ENCODE measurements at places on chromosomes 1 and 21.
A peak's percentile ranks its signal among the peaks of the same experiment; 100 is the strongest.

GRCh38 chr1:38014171-38014570, 1.6 kb downstream of the UTP11 start:
- no peak for DNase-seq

- DNase-seq, result no peak
These were observed 235.3 kb downstream of the TOMM20 start for GRCh38 chr1:234893359-234893724.

DNA sequence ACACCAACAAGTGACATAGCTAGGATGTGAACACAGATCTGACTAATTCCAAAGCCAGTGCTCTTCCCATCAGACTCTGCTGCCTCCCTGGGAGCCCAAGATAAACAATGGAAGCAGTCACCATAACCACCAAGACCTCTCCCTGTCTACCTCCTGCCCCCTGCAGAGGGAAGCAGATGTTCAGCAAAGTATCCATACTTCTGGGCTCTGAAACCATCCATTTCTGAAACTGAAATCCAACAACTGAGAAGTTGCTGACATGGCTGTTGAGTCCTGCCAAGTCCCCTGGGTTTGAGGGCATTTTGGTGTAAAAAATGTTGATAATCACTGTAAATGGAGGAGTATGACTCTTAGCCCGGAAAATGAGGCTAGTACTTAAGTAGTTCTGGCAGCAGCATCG, 102.1 kb downstream of the TYW3 start:
- DNase-seq, result no peak

GRCh38 chr21:40797891-40798290, 49.1 kb downstream of the DSCAM start:
- no peak for DNase-seq

- no peak for DNase-seq
These were observed 9.1 kb downstream of the VANGL2 start for GRCh38 chr1:160409486-160409885.

DNA sequence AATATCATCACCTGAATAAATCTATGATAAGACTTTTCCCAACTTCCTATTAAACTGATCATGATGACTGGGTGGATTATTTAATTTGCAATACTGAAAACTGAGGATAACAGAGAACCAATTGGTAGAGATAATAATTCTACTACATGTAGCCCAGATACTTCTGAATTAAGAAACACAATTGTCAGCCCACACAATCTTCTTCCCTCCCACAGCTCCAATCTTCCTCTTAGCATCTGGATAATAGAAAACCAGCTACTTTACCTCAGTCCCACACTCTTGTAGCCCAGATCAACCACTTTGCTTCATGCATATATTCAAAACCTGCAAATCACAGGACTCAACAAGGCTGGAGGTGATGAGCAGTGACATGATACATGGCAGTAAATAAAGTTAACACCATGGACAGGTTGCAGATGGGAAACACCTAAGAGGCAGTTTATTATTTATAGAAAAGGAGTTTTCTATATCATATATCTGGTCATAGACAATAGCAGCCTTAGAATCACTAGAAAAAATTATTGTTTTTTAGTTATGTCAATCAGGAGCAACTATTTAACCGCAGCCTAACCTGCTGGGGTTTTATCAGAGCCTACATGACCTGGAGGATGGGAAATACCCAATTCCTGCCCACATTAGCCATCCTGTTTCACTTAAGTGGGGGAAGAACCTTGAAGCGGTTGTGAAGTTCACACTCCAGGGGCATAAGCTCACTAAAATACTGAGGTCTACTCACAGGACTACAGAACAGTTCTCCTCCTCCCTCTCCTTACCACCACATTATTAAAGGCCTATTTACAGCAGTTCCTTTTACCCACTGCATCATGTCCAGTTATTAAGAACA, 16.7 kb downstream of the FRRS1 start:
- no peak for DNase-seq

DNA sequence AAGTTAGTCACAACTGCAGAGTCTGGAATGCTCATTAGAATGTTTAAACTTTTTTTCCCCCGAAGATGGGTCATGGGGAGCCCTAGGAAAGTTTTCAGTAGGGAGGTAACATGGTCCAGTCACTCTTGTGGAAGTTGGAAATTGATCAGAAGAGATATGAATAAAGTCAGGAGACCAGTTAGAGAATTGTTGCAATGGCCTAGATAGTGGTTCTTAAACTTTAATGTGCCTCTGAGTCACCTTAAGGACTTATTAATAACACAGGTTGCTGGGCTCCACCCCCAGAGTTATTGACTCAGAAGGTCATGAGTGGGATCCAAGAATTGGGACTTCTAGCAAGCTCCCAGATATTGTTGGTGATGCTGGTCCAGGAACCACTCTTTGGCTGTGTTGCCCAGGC, 3.2 kb upstream of the TFAP2E start:
- no peak for DNase-seq

- DNase-seq, result no peak
These were observed 370.8 kb downstream of the RWDD3 start for GRCh38 chr1:95604771-95605170.

- no peak for DNase-seq
These were observed 104.2 kb upstream of the GADD45A start for GRCh38 chr1:67580691-67581403.

DNA sequence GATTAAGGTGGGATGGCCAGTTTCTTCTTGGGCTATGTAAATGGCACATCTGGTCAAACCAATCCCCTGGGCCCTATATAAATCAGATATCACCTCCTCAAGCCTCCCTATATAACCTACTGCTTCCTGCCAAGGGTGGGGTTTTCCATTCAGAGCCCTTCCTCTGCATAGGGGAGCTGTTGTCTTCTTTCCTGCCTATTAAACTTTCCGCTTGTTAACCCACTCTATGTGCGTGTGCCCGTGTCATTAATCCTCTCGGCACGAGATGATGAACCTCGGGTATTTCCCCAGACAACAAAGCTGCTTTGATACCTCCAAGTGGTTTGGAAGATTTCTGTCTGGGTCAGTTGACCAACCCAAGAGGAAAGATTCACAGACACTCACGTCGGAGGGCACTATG, 19.3 kb upstream of the SERTAD4 start:
- DNase-seq, result no peak

GRCh38 chr1:198935306-198935921, 296.6 kb downstream of the PTPRC start:
- peak; percentile 99 for DNase-seq

DNA sequence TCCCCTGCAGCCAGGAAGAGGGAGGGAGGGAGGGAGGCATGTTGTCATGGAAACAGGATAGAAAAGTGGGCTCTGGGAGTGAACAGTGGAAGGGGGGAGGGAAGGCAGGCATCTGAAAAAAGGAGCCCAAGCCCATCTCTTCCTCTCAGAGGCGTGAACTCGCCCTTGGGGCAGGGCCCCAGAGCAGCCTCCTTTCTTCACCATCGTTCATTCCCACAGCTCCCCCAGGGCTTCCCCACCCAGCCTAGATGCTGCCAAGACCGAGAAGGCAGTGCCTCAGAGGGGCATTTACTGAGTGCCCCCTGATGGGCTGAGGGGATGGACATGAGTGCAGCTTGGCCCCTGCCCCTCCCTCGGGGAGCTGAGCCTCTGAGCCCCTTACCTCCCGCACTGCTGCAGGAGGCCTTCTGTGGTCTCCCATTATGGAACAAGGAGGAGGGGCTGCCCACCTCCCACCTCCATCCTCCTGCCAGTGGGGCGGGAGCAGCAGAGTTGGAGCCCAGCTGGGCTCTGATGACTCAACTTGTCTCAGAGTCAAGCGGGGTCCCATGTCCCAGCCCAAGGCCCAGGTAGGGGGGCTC, 39.1 kb upstream of the KIF21B start:
- no peak for DNase-seq

DNA sequence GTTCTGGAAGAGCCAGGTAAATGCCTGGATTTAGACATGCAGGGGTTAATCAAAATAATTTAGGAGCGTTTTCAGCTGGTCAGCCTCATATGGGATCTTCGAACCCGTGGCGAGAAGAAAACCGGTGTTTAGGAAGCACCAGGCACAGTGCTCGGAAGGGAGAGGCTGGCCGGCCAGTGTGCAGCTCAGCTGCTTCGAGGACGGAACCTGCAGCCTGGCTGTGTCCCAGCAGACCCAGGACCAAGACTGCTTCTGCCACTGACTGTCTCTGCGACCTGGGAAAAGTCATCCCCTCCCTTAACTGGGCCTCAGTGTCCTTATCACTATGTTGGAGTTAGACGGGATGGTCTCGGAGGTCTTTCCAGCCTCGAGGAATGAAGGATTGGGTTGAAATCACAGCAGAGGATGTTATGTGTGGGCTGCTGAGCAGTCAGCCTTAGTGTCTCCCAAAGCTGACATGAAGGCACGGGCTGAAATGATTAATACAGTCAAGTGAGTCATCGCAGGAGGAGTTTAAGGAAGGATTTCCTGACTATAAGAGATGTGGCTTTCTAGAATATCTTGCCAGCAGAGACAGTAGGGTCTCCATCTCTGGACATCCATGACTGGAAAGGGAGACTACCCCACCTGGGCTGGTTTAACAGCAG, 20.8 kb downstream of the PPFIA4 start:
- peak; percentile 78 for DNase-seq

GRCh38 chr1:217105437-217105836, 382.2 kb upstream of the ESRRG start:
- no peak for DNase-seq

GRCh38 chr1:13965770-13966398, 265.9 kb downstream of the PRDM2 start:
- DNase-seq, result peak; percentile 4

- no peak for DNase-seq
These were observed 463.4 kb downstream of the PTPRC start for GRCh38 chr1:199102239-199102638.

- peak; percentile 9 for DNase-seq
These were observed 4.0 kb downstream of the CASQ2 start for GRCh38 chr1:115764541-115764940.

DNA sequence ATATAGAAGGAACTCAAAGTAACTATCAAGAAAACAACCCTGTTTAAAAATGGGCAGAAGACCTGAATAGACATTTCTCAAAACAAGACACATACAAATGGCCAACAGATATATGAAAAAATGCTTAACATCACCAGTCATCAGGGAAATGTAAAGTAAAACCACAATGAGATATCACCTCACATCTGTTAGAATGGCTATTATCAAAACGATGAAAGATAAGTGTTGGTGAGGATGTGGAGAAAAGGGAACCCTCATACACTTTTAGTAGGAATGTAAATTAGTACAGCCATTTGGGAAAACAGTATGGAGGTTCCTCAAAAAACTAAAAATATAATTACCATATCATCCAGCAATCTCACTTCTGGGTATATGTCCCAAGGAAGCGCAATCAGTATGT, 3.0 kb downstream of the CTSS start:
- no peak for DNase-seq

DNA sequence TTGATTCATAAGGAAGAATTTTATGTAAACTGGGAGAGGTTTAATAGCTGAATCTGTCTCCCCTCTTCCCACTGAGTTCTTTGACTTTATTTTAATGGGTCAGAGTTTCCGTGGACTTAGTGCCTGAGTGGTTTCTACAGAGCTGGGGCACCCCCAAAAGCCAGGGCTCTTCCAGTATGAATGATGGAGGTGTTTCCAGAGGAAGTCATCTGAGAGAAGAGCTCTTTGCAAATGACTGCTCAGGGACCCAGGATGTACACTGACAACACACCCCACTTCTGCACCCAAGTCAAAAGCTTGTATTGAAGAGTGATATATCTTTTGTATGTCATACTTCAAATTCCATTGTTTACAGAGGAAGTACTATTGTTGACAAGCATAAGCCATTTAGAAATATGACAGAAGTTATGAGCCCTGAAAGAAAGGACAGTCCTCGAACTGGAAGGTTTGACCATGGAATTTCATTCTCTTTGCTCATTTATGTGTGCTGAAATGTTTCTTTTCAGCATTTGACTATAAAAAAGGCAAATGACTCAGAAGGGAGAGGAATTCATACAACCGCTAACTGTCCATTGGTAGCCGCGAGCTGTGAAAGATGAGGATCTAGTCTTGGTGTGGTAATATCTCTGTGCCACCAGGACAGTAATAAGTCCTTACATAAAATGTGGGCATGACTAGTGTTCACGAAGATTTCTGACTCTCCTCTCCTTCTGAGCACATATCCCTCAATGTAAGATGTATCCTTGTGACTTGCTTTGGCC, 25.4 kb upstream of the LMX1A start:
- no peak for DNase-seq

GRCh38 chr1:206555473-206555935, 48.2 kb downstream of the RASSF5 start:
- DNase-seq, result no peak

DNA sequence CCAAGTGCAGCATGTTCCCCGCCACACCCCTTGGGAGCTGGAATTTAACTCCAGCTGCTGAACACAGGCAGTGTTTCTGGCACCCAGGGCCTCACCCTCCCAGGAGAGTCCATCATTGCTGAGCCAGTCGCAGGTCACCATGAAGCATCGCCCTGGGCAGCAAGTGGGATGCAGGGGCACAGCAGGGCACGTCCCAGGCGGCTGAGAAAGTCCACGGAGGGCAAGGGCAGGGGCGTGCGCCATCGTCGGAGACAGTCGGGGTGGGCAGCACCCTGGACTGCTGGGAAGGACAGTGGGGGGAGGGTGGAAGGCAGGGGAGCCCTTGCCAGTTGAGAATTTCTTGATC, 69.2 kb upstream of the PDE9A start:
- DNase-seq, result no peak

DNA sequence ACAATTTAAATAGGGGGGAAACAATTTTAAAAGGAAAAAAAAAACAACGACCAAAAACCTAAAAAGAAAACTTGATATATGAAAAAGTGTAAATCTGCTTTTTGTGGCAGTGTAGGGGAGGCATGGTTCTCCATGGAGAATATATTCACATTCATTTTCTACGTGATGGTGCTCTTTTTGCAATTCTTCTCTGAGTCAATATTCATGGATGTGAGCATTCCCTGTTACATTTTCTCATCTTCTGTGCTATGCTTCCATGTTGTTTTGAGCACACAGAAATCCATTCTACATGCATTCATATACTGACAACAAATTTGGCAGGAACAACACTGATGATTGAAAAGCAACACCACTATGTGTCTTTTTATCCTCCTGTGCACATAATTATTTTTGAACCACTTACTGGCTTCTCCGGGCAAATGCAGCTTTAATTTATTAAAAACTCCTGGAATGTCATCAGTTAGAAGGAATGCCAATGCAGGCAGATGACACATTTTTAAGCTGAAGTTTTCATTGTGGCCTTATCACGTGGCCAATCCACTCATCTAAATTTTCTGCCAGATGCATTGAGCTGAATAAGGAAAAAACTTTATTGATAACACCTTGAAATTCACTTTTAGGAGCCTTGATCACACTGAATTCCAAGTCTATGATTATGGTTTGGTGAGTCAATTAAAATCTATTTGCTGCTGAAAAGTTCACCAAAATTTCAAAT, 590.6 kb downstream of the NUF2 start:
- no peak for DNase-seq

DNA sequence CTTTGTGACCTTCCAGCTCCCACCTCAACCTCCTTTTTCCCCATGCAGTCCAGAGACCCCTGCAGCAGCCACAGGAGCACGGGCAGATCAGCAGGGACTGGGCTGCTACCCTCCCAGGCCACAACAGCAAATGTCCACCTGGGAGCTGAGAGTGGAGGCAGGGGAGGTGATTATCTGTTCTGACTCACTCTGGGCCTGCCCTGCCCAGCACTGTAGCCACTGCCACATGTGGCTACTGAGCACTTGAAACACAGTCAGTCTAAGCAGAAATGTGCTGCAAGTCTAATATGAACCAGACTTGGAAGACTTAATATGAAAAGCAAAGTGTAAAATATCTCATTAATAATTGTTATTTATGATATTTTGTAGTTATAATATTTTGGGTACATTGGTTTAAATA, 148.9 kb upstream of the VANGL1 start:
- no peak for DNase-seq

- no peak for DNase-seq
These were observed 86.8 kb downstream of the ATP1B1 start for GRCh38 chr1:169193191-169193850.
